SK-N-SH (cell line): ENCODE measurements at places on chromosomes 2 and 18. TPM values are rescaled to one million over a fixed set of nuclear protein-coding genes. Genes with fewer than 3 reads are reported as not detected.

HOXD12 gene
- polyA plus RNA-seq, result not detected in 2 replicates

SFTPB gene
- polyA plus RNA-seq, result not detected in 2 replicates

MZT2B gene
- polyA plus RNA-seq, result 168 and 222 TPM in 2 replicates

ANKRD12 gene
- 1.1 and 1.3 TPM in 2 replicates for polyA plus RNA-seq

NFU1 gene
- 22.2 and 23.5 TPM in 2 replicates for polyA plus RNA-seq

CDC42EP3 gene
- 87.5 and 105 TPM in 2 replicates for polyA plus RNA-seq

CFC1 gene
- polyA plus RNA-seq, result not detected in 2 replicates

DSC3 gene
- not detected in 2 replicates for polyA plus RNA-seq

C1QL2 gene
- not detected in 2 replicates for polyA plus RNA-seq

IL36A gene
- not detected in 2 replicates for polyA plus RNA-seq

SLC8A1 gene
- 3.2 and 4.6 TPM in 2 replicates for polyA plus RNA-seq

CNGA3 gene
- polyA plus RNA-seq, result not detected in 2 replicates

PJVK gene
- polyA plus RNA-seq, result 5.3 and 10.8 TPM in 2 replicates

CD207 gene
- polyA plus RNA-seq, result 0.33 and 0.62 TPM in 2 replicates

NFATC1 gene
- polyA plus RNA-seq, result 0.02 TPM in 1 of 2 replicates, not detected in the other

MYO7B gene
- polyA plus RNA-seq, result 0.06 and 0.08 TPM in 2 replicates

GPAT2 gene
- not detected in 2 replicates for polyA plus RNA-seq

IL1R1 gene
- polyA plus RNA-seq, result 13.3 and 20.5 TPM in 2 replicates

TEX51 gene
- polyA plus RNA-seq, result not detected in 2 replicates

RBM44 gene
- 0.30 and 0.34 TPM in 2 replicates for polyA plus RNA-seq

GCFC2 gene
- polyA plus RNA-seq, result 7.7 and 8.9 TPM in 2 replicates

TMEM198 gene
- polyA plus RNA-seq, result 4.7 and 7.0 TPM in 2 replicates

ARHGAP15 gene
- not detected in 2 replicates for polyA plus RNA-seq

IL36B gene
- not detected in 2 replicates for polyA plus RNA-seq

RAPGEF4 gene
- polyA plus RNA-seq, result 0.30 and 1.2 TPM in 2 replicates

CEBPZOS gene
- 27.5 and 35.4 TPM in 2 replicates for polyA plus RNA-seq

FAHD2A gene
- 40.5 and 48.2 TPM in 2 replicates for polyA plus RNA-seq

LTBP1 gene
- 467 and 564 TPM in 2 replicates for polyA plus RNA-seq

KLHL14 gene
- polyA plus RNA-seq, result not detected in 2 replicates

SETBP1 gene
- polyA plus RNA-seq, result 3.0 and 3.1 TPM in 2 replicates

TMEM169 gene
- 0.30 and 0.47 TPM in 2 replicates for polyA plus RNA-seq

PARD6G gene
- 4.0 and 4.3 TPM in 2 replicates for polyA plus RNA-seq

GTF2A1L gene
- polyA plus RNA-seq, result 0.36 and 0.44 TPM in 2 replicates

RALBP1 gene
- 43.8 and 43.9 TPM in 2 replicates for polyA plus RNA-seq

NOL4 gene
- 0.07 and 0.49 TPM in 2 replicates for polyA plus RNA-seq

RTP5 gene
- polyA plus RNA-seq, result not detected in 2 replicates

CLIP4 gene
- 12.7 and 20.7 TPM in 2 replicates for polyA plus RNA-seq

DES gene
- polyA plus RNA-seq, result 0.21 and 0.28 TPM in 2 replicates
